ENCODE measurements at places on chromosomes 1 and 21. TPM values are rescaled to one million over a fixed set of nuclear protein-coding genes. Genes with fewer than 3 reads are reported as not detected.

The PROK1 gene
- 0.59 TPM for polyA plus RNA-seq

The SPAG17 gene
- polyA plus RNA-seq = 14.7 TPM

The NBPF20 gene
- polyA plus RNA-seq = 3.4 TPM

The CLSTN1 gene
- 366 TPM for polyA plus RNA-seq

The TNFRSF4 gene
- 1.0 TPM for polyA plus RNA-seq

The OR6K3 gene
- not detected for polyA plus RNA-seq

The CACNA1S gene
- 0.23 TPM for polyA plus RNA-seq

The PM20D1 gene
- polyA plus RNA-seq = not detected
